Activated CD4-positive, alpha-beta T cell treated with anti-CD3 and anti-CD28 coated beads, Interleukin-2, amount 50 U/mL, for 1 hour (primary cell): ENCODE measurements at places on chromosomes 5 and 9.

GRCh38 chr9:2493109-2493508 lies 128.5 kb upstream of the VLDLR start:
- DNase-seq = no peak

- DNase-seq = no peak
These were observed 459.3 kb downstream of the MAT2B start for GRCh38 chr5:163964671-163965070.

DNA sequence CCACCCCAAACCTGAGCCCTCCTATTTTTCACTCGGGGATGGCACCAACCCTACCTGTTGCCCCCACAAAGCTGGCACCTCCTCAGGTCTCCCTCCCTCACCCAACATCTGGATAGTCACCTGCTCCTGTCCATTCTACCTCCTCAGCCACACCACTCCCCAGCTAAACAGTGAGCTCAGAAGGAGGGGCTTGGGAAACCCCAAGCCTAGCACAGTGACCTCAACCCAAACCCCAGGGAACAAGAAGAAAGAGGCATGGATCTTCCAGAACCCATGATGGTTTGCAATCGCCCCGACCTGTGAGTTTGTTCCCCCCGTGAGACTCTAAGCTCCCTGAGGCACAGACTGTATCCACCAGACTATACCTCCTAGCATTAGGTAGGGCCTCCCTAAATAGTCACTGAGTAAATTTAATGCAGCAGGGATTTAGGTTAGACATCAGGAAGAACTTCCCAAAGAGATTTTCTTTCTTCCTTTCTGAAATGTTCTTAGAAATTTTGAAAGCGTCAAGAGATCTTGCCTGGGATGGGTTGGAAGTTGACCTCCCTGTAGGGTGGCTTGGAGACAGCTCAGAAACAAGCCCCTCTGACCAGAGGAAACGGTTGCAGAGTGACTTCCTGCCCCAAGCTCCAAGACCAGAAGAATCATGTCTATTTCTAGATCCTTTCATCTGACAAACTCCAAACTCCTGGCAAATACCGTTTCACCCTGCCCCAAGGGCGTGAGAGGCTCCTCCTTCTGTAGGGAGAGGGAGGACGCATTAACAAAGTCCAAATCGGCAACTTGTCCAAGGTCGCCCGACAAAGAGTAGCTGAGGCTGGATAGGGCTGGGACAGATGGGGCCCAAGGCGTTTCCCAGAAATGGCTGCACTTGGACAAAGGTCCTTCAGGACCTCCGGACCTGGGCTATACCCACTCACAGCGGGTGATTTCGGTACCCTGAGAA lies 4.1 kb downstream of the FIBCD1 start:
- no peak for DNase-seq

DNA sequence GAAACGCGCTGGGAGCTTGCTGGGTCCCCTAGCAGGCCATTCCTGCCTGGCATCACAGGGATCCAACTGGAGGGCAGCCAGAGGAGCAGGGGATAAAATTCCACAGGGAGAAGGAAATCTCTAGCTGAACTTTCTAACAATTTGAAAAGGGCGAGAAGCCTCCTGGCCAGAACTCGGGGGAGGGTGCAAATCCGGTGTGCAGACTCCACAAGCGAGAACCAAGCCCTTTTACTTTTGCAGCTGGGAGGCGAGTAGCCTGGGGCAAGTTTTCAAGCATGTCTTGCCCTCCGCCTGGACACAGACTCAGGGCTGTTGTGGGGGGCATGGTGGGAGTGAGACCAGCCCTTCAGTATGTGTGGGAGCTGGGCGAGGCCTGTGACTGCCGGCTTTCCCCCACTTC lies 14.3 kb upstream of the POU5F2 start:
- DNase-seq = no peak

- no peak for DNase-seq
These were observed 829 bp downstream of the ANXA1 start for GRCh38 chr9:73152543-73152844.

GRCh38 chr5:39475159-39475571 lies 50.4 kb upstream of the DAB2 start:
- DNase-seq = no peak

GRCh38 chr5:113090336-113091106 lies 113.9 kb downstream of the DCP2 start:
- DNase-seq = no peak

DNA sequence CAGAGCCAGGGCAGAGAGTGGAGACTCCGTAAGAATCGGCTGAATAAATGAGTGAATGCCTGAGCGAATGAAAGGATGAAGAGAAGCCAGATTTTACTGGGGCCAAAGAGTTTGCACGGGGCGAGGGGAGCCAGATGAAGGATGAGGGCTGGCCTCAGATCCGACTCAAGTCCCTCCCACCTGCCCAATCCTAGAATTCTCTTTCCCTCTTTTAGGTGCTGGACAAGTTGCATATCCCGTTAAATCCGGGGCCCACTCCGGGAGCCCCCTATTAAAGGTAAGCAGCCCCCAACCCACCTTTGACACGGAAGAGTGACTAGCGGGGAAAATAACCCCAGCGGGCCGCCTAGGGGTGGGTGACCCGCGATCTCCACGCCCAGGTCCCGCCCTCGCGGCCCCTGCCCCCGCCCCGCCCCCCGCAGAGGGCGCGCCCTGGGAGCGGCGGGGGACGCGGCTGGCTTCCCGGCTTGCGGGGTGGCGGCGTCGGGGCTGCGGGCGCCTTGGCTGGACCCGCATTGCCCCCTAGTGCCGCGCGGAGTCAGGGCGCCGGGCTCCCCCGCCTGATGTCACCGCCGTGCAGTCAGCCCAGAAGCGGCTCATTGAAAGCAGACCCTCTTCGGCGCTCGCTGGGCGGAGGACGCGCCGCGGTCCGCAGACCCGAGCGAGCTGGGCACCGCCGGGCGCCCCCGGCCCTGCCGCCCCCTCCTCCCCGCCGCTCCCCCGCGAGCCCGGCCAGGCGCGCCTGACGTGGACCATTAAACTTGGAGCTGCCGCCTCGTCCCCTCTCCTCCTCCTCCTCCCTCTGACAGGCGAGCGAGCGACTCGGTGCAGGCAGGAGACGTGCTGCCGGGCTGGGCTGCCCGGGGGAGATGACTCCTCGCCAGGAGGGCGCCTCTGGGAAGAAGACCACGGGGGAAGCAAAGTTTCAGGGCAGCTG lies at the start of gene ADRA1B:
Gene ADRA1B (plus strand): TSS at position 579 of the 937 bp plus-strand sequence. CDS start 424 bp downstream, outside the sequence.
- peak; percentile 32 for DNase-seq
